ENCODE measurements at places on chromosomes 4 and X.

- no peak for DNase-seq
Measured at GRCh38 chrX:857376-857775, 226.8 kb downstream of the SHOX start.

- DNase-seq: no peak
Measured at GRCh38 chr4:131459430-131460101, 1689.5 kb upstream of the PCDH10 start.

GRCh38 chr4:80382090-80382832 is 46.7 kb downstream of the CFAP299 start:
- no peak for DNase-seq

DNA sequence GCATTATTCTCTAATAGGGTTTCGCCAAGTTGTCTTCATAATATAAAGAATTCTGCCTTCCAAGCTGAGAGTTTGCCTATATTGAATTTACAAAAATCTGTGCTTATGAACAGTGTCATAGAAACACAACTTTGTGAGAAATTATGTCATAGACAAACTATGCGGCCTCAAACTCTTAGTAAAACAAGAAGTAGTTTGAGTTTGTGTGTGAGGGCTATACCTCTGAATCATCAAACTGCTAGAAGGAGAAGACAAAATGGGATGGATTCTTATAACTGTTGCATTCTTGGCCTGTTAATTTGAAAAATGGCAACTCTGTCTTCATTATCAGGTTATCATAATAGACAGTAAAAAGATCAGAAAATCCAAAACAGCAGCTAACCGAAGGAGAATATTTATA is 46.1 kb upstream of the NAP1L5 start:
- DNase-seq: no peak

GRCh38 chr4:148076964-148077363 is 345.1 kb downstream of the ARHGAP10 start:
- no peak for DNase-seq

DNA sequence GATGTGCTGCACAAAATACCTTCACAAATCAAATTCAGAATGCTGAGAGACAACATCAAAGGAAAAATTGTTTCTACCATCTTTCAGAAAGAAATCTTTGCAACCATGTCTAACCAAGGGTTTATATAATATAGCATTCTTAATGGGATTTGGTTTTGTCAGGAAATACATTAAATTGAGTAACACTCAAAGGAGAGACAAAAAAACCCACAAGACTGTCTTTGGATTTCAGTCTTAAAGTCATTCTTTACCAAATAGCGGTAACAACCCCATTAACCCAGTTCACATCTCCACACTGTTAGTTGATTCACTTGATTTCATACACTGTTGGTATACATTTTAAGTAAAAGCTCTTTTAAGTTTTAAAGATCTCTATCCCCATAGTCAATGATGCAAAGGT is 145.7 kb upstream of the EDNRA start:
- no peak for DNase-seq

- no peak for DNase-seq
Measured at GRCh38 chrX:135688137-135688536, 25.3 kb upstream of the CT45A1 start.

- no peak for DNase-seq
Measured at GRCh38 chr4:185257086-185257485, 47.7 kb downstream of the SNX25 start.

DNA sequence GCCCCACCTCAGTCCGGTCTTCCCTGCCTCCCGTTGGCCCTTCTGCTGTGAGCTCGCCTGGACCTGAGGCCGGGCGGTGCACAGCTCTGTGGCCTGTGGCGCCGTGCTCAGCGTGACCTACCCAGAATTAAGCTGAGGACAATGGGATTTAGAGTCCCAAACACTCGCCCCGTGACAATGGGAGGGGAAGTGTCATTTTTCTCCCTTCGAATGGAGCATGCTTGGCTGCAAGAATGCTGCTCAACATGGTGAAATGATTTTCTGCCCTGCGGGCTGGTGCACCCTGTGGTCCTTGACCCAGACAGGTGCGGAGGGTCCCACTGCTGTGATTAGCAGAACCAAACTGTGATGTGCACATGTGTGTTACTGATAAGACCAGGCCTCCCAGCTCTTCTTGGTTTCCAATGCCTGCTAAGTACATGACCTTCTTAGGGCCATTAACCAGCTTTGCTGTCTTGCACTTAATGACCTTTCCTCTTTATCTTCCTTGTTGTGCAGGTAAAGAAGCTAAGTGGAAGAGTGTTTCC is 772 bp downstream of the EOLA1 start:
- no peak for DNase-seq

Measured in naive thymus-derived CD8-positive, alpha-beta T cell (primary cell).